Stimulated activated CD8-positive, alpha-beta memory T cell treated with anti-CD3 and anti-CD28 coated beads, Interleukin-7, amount 100 ng/mL, for 1 hour (primary cell): ENCODE measurements at places on chromosomes 11 and 22.

DNA sequence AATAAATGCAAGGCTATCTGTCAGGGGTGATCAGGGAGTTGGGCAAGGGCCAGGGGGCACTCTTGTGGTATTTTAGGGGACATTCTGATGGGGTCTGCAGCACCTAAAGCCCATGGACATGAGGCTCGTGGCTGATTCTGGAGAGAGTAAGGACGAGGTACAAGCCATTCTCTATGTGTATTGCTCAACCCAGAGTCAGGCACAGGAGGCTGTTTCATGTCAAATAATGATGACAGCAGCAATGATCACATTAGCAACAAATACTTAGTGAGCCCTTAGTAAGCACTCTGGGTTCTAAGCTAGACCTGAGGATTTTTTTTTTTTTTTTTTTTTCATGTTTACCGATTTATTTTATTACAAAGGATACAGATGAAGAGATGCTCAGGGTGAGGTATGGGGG is 83.5 kb upstream of the THY1 start:
- DNase-seq: no peak

- no peak for DNase-seq
These were observed 14.5 kb downstream of the JAML start for GRCh38 chr11:118210323-118210722.

GRCh38 chr11:132257871-132258270 is 887.5 kb downstream of the NTM start:
- DNase-seq: no peak

GRCh38 chr22:38974170-38974825 is 7.8 kb upstream of the APOBEC3B start:
- no peak for DNase-seq

- DNase-seq: no peak
These were observed 65.4 kb downstream of the MTMR3 start for GRCh38 chr22:29948385-29948769.

DNA sequence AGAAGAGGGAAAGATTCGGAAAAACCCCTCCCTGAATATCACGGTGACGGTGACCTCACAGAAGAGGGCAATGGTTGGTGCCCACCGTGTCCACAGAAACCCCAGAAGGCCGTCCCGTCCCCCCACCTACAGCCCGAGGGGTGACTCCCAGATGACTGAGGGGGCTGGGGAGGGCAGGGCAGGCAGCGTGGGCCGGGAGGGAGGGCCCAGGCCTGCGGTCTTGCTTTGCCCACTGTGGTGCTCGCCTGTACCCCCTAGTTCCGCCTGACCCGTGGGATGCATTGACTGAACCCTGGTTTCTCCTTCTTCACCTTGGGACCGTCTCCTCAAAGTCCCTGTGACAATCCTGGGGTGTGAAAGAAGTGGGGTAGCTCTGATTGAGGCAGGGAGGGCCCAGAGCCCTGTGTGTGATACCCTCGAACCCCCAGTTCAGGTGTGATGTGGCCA is 526.7 kb downstream of the BRD1 start:
- no peak for DNase-seq

- DNase-seq: no peak
These were observed 45.0 kb downstream of the OR4D9 start for GRCh38 chr11:59556115-59556916.
